ENCODE measurements at places on chromosomes 6 and 20. TPM values are rescaled to one million over a fixed set of nuclear protein-coding genes. Genes with fewer than 3 reads are reported as not detected.

The WFDC2 gene
- total RNA-seq, result 1.1 TPM

The LINC00237 gene
- not detected for total RNA-seq

DNA sequence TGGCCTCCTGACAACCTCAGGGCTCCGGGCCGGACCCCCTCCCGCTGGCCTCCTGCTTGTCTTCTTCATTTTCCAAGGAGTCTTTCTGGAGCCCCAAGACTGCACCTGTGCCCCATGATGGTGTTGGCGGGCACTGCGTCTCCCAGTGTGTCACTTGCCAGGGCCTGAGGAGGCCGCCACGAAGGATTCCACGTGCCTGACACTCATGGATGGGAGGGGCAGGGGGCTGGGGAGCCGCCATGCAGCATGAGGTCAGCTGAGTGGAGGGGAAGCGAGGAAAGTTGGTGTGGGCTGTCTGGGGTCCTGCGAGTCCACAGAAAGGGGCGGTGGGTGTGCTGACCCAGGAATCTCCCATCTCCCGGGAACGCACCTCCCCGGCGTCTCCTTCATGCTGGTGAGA is 165.7 kb downstream of the SMOC2 start:
- H3K4me3 ChIP-seq, result no peak overlapping the region
- H3K4me1 ChIP-seq, result no peaks in the 10 kb centered on the region
- peaks cover 14% of the 10 kb centered on the region for H3K27me3 ChIP-seq
- no peaks in the 10 kb centered on the region for H3K36me3 ChIP-seq
- H3K27ac ChIP-seq, result no peak overlapping the region

The PAK5 gene
- total RNA-seq, result not detected

DNA sequence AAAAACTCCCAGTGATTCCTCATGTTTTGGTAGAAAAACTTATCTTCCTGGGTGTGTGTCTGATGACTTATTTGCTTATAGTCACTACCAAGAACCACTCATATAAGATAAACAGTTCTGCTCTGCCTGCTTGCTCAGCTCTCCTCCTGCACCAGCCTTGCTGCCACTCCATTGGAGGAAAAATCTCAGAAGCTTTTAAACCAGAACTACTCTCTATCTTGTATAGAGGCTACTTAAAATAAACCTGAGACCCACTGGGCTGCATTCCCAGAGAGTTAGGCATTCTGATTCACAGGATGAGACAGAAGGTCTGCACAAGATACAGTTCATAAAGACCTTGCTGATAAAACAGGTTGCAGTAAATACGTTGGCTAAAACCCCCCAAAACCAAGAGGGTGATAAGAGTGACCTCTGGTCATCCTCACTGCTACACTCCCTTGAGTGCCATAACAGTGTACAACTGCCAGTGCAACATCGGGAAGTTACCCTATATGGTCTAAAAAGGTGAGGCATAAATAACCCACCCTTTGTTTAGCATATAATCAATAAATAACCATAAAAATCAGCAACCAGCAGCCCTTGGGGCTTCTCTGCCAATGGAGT is 728.3 kb downstream of the EPHA7 start:
- DNase-seq, result no peak
- no peaks in the 10 kb centered on the region for H3K27me3 ChIP-seq
- no peaks in the 10 kb centered on the region for H3K36me3 ChIP-seq
- no peak overlapping the region for H3K27ac ChIP-seq
- H3K4me1 ChIP-seq, result no peaks in the 10 kb centered on the region
- no peak overlapping the region for H3K4me3 ChIP-seq

DNA sequence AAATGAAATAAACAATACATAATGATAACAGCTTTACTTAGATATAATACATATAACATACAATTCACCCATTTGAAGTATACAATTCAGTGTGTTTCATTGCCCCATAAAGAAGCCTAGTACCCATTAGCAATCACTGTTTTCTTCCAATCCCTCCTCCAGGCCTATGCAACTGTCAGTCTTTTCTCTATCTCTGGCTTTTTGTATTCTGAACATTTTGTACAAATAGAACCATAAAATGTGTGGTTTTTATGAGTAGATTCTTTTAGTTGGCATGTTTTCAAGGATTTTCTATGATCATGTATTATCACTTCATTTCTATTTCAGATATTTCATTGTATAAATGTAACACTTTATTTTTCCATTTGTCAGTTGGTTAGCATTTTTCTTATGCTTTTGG is 54.6 kb upstream of the MYO6 start:
- H3K27ac ChIP-seq, result no peak overlapping the region
- no peaks in the 10 kb centered on the region for H3K27me3 ChIP-seq
- H3K4me1 ChIP-seq, result no peaks in the 10 kb centered on the region

The COX7A2 gene
- 600 TPM for total RNA-seq

- H3K36me3 ChIP-seq, result no peaks in the 10 kb centered on the region
- H3K4me1 ChIP-seq, result no peaks in the 10 kb centered on the region
- H3K4me3 ChIP-seq, result no peak overlapping the region
- H3K27ac ChIP-seq, result no peak overlapping the region
- H3K27me3 ChIP-seq, result no peaks in the 10 kb centered on the region
These were observed 102.0 kb downstream of the PSMB1 start for GRCh38 chr6:170450916-170451761.

The HDDC2 gene
- total RNA-seq, result 95.6 TPM

- no peak overlapping the region for H3K27ac ChIP-seq
- no peaks in the 10 kb centered on the region for H3K27me3 ChIP-seq
- peaks cover 24% of the 10 kb centered on the region for H3K4me1 ChIP-seq
- H3K4me3 ChIP-seq, result no peak overlapping the region
- H3K36me3 ChIP-seq, result no peaks in the 10 kb centered on the region
- no peak for DNase-seq
These were observed 316.9 kb upstream of the PRDM1 start for GRCh38 chr6:105769197-105769596.
